ENCODE measurements at places on chromosomes 6 and 20. TPM values are rescaled to one million over a fixed set of nuclear protein-coding genes. Genes with fewer than 3 reads are reported as not detected.

Gene HS3ST5
- 1.0 TPM for total RNA-seq

Gene LY6G6D
- 6.1 TPM for total RNA-seq

Gene GSTA3
- not detected for total RNA-seq

Gene CGA
- total RNA-seq, result not detected

DNA sequence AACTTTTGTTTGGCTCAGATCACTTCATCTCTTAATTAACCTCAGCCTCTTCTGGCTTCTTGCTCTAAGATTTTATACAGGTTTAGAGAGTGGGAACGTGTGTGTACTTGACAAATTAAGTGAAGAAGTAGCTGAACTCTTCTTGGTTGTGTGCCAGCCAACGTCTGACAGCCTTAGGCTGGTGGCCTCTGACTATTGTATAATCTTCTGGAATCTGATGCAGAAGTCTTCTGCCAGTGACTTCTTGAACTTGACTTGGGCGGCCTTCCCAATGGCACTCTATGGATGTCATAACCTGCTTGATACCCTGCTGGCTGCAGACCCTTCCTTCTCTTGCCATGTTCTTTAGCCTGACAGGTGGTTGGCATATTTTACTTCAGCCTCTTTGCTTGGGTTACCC, 660.5 kb downstream of the DOK5 start:
- DNase-seq, result no peak

- DNase-seq, result no peak
Measured at GRCh38 chr6:91328241-91328640, 741.4 kb upstream of the MAP3K7 start.

DNA sequence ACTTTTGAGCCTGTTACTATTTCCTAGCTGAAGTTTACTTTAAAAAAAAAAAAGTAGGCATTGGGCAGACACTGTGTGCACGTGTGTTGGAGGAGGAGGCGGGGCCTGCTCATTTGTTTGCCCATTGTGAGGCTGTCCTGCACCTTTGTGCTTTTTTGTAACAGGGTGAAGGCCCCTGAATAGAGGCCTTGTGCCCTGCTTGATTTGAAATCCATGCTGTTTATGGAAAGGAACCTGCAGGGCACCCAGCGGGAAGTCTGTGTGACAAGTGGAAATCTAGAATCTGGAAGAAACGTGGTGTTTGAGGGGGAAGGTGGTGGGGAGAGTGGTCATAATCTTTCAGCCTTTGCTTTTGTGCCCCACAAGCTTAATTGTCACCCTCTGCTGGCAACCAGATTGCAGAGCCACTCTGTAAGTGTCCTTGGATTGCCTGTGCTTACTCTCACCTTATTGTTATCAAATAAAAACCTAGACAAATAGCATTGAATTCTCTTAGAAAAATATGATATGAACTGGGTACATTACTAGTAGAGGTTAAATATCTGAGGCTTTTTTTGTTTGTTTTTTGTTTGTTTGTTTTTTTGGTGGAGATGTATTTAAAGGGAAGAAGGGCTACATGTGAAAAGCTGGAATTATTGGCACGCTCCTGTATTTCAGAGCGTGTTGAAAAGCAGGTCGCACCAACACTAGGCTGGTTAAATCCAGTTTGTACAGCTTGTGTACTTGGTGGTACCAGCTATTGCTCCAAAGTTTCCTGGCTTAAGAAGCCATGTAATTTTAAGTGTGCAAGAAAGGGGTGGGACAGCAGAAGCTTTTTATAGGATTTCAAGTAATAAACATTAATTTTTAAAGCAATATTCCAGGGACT, 156.3 kb downstream of the ARID1B start:
- DNase-seq, result peak; percentile 76

- no peak for DNase-seq
Measured at GRCh38 chr20:9395971-9396370, 118.4 kb upstream of the LAMP5 start.

DNA sequence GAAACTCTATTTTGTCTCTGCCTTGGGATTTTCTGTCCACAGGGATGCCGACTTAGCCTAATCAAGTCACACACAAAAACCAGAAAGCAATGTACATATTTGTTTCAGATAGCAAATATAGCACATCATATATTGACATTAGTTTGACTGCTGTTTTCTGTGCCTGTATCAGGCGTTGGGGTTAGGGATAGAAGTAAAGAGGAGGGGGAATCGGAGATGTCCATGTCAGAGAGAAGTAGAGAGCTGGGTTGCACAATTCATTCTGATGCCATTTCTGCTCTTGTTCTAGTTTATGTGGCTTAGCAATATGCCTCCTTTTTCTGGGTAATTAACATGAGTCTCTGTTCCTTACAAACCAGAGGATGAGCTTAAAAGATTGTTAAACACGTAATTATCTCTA, 14.7 kb upstream of the IPCEF1 start:
- no peak for DNase-seq

- no peak for DNase-seq
Measured at GRCh38 chr6:29980511-29980910, 38.2 kb downstream of the HLA-A start.

DNA sequence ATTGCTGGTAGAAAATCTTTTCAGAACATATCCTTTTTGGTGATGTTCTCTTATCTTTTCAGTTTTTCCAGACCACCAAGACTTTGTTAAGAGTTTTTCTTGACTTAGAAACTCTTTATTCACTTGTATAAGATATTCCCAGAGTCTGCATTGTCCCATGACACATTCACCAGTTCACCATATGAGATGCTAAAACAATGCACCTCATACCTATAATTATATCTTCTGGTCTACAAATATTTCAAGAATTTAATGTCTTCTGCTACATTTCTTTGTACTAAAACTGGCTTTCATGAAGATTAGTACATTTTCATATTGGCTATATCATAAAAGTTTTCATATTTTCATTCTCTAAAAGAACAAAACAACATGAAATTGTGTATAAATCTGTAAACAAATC, 111.3 kb downstream of the ADGRG6 start:
- no peak for DNase-seq

DNA sequence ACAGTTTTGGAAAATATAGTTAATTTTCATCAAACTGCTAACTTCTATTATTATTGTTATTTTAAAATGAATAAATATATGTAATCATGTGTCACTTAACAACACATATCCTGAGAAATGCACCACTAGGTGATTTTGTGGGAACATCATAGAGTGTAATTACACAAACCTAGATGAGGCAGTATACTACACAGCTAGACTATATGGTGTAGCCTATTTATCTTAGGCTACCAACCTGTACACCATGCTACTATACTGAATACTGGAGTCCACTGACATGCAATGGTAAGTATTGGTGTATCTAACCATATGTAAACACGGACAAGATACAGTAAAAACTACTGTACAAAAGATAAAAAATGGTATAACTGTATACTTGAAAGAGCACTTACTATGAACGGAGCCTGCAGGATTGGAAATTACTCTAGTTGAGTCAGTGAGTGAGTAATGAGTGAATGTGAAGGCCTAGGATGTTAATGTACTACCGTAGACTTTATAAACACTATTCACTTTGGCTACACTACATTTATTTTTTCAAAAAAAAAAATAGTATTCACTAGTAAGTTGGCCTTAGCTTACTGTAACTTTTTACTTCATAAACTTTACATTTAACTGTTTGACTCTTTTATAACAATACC, 72.4 kb downstream of the ASCC3 start:
- DNase-seq, result no peak
